ENCODE measurements at places on chromosomes 16 and 17.

DNA sequence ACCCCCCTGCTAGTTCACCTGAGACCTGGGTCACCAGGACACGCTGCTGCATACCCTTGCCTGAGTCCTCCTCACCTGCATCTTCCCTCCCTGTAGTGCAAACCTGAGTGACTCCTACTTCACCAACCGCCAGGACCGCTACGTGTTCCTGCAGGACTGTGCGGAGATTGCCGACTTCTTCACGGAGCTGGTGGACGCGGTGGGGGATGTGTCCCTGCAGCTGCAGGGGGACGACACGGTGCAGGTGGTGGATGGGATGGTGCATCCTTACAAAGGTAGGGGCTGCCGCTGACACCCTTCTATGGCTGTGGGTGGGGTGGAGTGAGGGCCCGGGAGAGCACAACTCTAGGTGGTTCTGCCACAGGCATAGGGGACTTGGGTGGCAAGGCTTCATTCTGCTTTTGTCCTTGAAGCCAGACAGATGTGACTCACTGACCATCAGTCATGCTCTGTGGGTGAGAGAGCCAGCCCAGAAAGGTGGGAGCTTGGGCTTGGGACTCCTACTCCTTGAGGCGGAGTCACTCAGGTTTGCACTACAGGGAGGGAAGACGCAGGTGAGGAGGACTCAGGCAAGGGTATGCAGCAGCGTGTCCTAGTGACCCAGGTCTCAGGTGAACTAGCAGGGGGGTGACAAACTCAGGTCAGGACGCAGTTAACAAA is 22.3 kb downstream of the PGS1 start:
- no peak for DNase-seq

GRCh38 chr17:36849871-36850348 is 87.4 kb upstream of the LHX1 start:
- peak; percentile 95 for DNase-seq

DNA sequence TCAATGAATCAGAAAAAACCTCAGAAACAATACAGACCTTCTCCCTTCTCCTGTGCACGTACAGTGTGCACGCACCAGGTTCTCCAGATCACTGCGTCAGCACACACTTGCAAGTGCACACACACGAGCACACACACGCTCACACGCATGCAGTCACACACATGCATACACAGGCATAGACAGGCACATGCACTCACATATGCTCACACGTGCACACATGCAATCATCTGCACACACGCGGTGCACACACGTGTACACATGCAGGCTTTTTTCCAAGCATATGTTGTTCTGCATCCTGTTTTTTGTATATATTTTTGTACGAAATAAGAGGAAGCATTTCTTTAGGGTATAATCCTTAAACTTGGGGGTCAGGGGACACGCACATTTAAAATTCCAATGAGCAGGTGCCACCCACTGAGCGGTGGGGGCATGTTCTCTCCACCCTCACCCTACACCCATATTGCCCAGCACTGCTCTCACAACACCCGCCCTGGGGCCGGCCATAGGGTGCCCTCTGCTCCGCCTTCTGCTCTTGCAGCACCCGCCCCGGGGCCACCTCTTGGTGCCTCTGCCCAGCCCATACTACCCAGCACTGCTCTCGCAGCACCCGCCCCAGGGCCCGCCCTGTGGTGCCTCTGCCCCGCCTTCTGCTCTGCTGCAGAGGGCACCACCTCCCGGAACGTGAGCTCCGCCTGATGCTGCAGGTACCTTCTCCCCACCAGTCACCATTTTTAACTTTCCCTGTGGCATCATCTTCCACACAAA is 20.9 kb downstream of the KLHDC4 start:
- no peak for DNase-seq

DNA sequence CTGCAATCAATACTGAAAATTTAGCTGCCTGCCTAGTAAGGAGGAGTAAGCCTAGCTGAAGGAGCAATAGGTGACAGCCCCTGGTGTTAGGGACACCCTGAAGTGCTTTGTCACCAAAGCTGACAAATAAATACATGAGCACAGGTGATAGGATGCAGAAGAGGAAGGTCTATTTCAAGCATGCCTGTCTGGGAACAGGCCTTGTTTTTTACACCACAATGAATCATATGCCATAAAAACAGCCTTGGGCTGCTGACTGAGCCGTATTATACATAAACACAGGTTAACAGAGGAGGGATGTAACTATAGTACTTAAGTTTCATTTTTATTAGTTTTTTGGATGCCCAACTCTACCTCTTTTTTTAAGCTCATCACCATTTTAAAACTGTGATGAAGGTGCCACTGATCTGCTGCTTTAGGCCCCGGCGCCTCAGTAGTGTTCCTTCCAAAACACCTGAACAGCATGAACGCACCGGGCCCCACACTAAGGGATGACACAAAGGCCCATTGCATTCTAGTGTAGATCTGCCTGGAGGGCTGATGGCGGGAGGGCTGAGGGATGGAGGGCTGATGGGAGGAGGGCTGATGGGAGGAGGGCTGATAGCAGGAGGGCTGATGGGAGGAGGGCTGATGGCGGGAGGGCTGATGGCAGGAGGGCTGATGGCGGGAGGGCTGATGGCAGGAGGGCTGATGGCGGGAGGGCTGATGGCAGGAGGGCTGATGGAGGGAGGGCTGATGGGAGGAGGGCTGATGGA is 150.3 kb downstream of the AATF start:
- DNase-seq = peak; percentile 20

- DNase-seq = no peak
Measured at GRCh38 chr17:70050931-70051330, 24.1 kb upstream of the KCNJ16 start.

DNA sequence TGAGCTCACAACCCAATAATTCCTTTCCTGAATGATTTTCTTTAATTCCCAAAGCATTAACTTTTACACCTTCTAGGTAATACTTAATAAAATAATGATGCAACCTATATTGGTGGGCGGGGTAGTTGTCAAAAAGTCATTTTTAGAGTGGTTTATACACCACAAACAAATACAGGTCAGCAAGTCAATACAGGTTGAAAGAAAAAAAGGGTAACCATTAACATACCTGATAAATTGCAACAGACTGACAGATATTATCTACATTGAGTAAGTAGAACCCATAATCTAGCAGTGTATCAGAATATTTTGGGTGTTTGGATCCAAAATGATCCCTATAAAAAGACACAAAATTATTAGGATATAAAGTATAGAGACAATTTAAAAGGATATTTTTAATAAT is 39.3 kb downstream of the CHCT1 start:
- no peak for DNase-seq
